ENCODE measurements at places on chromosomes 7 and 10.

- no peak for DNase-seq
Observed at GRCh38 chr10:11505639-11506038, 105.8 kb downstream of the USP6NL start.

GRCh38 chr10:94687625-94688248 is 4.2 kb downstream of the CYP2C18 start:
- no peak for DNase-seq

GRCh38 chr7:23016345-23017253 is 2.7 kb upstream of the HYCC1 start:
- no peak for DNase-seq

DNA sequence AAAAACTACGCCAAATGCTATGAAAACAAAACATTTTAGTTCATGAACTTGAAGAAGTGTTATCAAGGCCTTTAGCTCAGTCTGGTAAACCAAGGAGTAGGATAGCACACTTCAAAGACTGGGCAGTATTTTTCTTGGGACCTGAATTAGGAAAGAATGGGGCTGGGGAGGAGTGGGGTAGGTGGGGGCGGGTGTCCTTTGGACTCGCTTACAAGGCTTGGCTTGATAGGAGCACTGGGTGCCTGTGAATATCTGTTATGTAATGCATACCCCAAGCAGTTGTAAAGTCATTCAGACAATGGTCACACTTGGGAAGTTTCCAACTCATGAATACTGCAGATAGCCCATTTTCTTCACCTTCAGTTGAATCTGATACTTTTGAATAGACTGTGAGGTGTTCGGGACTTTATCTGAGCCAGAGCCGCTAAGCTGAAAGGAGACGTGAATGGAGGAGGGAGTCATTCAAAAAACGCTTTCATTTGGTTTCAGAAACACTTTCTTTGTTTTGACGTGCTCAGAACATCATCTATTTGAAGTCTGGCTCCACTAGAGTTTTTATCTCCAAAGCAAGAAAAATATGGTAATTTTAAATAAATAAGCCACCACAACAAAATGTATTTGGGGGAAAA is 70.1 kb upstream of the FAM204A start:
- no peak for DNase-seq

DNA sequence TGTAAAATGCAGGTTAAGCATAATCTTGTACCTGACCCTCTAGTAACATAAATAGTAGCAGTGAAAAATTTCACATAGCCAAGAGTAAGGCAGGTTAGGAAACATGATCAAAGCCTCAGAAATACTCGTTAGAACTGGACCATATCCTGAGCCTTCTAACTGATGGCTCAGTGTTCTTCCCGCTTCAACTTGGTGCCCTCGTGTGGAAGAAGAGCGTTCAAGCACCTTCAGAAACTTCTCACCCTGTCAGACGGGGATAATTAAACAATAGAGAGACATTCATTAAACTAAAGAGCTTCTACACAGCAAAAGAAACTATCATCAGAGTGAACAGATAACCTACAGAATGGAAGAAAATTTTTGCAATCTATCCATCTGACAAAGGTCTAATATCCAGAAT is 124.5 kb downstream of the MYOF start:
- peak; percentile 36 for DNase-seq

- no peak for DNase-seq
Observed at GRCh38 chr7:80720146-80720545, 81.7 kb downstream of the CD36 start.

DNA sequence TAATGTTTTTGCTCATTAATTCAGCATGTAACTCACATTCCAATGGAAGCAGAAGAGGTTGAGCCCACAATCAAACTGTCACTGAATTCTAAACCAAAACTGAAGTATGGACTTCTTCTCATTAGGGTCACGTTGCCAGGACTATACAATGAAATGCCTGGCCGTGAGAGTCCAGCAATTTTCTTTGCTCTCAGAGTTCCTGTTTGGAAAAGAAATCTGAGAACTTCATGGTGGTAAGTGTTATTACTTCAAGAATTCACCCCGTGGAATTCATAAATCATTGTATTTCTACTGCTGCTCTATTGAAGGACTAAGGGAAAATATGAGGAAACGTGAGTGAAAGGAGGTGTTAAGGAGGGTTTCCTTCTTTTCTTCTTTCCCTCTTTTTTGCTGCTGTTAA is 441.8 kb upstream of the AKR1E2 start:
- no peak for DNase-seq

DNA sequence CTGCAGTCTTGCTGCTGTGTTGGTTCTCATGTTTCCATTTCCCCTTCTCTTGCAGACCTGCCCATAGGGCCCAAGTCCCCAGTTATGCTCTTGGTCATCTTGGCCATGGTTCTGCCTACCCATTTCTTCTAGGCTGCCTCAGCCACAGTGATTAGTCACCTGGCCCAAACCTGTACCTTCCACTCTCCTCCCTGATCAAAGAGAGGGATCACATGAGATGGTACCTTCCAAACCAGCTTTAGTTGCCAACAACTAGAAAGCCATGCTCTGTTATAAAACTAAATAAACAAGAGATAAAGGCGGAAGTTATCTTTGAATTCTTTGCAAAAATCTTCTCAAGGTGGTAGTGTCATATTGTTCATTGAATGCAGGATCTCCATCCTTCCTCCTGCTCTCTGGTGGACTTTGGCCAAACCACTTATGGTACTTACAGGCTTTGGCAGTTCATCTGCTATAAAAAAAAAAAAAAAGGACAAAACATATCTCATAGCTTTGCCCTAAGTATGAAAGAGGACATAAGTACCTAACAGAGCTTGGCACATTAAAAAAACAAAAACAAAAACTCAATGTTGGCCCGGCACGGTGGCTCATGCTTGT is 25.8 kb downstream of the TACC2 start:
- DNase-seq, result no peak

DNA sequence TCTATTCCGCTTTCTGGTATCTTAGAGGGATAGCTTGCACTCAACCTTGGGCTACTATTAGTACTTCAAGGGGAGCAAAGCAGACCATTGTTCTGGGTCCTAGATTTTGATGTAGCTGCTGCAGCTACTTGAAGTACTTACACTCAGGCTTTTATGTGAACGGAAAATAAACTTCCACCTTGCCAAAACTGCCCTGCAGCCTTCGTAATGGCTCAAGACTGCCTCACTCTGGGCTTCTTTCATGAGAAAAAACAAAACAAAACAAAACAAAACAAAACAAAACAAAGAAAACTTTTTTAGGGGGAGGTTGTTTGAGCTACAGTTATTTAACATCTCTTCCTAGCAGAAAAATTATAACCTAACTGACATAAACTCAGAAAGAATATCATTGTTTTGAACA is 19.4 kb upstream of the EPHB6 start:
- no peak for DNase-seq

DNA sequence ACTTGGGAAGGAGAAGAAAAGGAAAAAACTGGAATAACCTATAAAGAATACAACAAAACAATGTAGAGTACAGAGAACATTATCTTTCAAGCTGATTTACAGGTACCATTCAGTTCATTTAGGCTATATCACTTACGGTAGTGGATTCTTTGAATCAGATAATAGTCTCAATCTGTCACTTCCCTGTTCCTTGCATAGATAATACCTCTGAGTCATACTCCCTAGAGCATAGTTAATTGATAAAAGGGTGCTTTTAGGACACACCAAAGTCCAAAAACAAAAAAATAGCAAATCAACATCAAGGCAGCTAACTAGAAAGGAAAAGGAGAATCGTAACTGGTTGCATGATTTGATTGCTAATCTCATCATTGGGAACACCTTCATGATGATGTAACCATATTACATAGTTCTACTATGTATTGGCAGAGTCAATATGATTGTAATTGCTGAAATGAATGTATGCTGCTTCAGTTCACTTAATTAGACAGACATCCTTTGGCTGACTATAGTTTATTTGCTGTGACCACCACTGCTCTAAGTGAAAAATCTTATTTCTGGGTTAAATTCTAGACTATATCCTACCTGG is 844.4 kb downstream of the GATA3 start:
- DNase-seq, result no peak

- DNase-seq, result no peak
Observed at GRCh38 chr10:74867351-74867750, 41.0 kb downstream of the KAT6B start.

GRCh38 chr10:32946108-32946507 is 11.9 kb downstream of the ITGB1 start:
- no peak for DNase-seq

DNA sequence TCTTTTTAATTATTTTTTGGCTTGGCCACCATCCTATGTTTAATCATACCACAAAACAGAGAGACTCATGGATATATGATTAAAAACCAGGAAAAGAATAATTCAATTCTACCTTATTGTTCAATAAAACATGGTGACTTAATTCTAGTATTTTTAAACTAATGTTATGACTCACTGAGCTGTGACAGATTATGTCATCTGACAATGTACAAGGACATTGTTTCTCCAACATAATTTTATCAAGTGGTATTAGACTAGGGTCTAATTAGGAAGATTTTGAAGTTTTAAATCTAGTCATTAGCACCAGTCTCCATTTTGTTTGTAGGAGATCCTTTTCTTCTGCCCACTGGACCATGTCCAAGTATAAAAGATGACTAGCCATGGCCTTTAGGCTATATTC is 199.3 kb upstream of the MDFIC start:
- DNase-seq, result no peak

GRCh38 chr7:82289152-82289535 is 154.4 kb downstream of the CACNA2D1 start:
- DNase-seq, result peak; percentile 86

DNA sequence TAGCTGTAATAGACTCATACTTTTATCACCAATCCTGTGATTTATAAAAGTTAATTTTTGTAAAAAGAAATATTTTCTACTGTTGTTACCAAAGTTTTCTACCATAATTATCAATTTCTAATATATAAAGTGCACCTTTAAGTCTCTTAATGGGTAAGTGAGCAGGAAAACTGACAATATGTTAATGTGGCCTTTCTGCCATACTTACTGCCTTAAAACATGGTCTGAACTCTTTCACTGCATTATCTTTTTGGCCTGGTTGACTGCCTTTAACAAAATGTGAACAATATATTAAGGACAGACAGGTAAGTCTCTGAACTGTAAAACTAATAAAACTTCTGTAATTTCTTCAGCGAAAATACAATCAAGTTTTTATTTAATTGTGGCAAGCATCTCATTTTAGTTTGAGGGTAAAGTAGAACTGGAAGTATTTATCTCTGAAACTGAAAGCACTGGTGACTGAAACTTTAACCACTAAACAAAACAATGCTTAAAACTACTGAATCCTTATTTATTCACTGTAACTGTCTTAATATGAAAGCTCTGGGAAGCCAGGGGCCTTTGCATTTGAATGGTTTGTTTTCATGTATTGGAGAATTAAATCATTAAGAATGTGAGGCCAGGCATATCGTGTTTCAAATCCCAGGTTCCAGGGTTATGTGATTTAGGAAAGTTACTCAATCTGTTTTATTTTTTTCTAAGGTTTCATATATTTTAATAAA is 948.8 kb upstream of the POT1 start:
- no peak for DNase-seq

DNA sequence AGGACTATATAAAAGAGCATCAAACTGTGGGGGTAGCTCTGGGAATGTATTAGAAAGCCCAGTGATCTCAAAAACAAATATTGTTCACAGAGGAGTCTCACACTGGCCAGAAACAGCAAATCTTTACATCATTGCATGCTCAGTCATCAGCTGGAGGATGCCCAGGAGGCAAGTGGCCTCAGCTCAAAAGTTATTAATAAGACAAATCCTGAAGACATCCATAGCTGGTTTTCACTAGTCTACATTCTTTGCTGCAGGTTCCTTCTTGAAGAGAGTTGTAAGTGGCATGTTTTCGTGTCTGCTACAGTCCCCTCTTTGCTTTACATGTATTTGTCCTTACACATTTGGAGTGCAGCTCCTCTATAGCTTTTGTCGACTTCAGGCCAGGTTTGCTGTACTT is 8.6 kb upstream of the CCDC7 start:
- DNase-seq, result no peak

DNA sequence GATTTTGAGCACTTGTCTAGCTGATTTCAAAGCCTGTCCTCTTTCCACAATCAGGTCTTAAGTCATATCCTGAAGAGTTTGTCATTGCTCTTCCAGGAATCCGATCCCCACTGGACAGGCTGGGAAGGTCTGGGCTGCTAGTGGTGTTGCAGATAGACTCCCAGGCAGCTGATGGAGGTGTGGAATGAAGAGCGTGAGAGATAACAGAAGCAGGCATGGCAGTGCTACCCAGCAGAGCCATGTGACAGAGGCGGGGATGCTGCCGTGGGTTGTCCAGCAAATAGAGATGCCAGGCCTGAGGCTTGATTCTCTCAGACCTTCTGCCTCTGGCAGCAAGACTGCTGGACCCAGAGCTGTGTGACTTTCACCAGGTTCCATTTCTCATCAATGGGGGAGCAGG is 116.5 kb upstream of the EEPD1 start:
- no peak for DNase-seq

- DNase-seq, result no peak
Observed at GRCh38 chr7:105199386-105199785, 185.4 kb downstream of the KMT2E start.

- no peak for DNase-seq
Observed at GRCh38 chr10:96513305-96513697, 425 bp downstream of the TLL2 start.

Data from pons (tissue), 1 donor.